Fibroblast of skin of right biceps (primary cell): ENCODE measurements at places on chromosomes 11 and 22.
A peak's percentile ranks its signal among the peaks of the same experiment; 100 is the strongest.

- DNase-seq = no peak
Observed at GRCh38 chr22:20957683-20958431, 9.2 kb upstream of the AIFM3 start.

DNA sequence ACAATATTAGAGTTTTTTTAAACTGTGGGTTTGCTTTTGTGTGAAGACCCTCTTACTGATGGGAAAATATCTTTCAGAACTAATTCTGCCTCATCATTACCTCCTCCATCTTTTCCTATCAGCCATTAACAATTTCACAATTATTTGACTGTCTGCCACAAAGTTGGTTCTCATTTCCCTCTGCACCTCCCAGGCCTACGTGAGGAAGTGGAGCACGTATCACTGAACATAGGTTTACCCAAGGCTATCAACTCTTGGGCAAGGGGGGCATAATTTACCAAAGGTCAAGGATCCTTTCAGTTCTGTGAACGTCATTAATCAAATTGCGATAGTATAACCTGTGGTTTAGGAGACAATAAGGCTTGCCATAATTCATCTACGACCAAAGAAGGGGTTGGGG, 60.0 kb downstream of the LIF start:
- DNase-seq = no peak

- no peak for DNase-seq
Observed at GRCh38 chr11:131998020-131998419, 627.6 kb downstream of the NTM start.

DNA sequence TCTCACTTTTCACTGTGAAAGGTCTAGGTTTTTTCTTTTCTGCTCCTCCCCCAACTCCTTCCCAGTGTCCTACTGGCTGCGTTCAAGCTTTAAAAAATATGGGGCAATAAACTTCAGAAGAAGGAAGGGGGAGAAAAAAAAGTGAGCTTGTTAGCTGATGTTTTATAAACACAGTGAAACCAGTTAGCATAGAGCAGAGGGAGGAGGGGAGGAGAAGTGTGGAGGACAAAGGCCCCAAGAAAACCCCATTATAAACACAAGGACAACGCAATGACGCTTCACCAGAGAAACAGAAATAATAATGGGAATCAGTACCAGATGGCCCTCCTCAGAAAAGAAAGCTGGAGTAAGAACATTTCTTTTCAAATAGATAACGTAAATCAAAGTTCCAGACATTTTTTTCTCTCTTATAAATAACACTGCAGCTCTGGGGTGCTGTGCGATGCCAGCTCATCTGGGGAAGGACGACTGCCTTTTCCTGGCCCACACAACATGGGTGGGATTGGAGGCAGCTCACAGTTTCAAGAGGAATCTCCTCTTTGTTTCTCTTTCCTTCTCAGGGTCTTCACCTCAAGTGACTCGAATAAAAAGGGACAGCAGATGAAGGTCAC, 235.4 kb upstream of the NARS2 start:
- DNase-seq = peak; percentile 78

DNA sequence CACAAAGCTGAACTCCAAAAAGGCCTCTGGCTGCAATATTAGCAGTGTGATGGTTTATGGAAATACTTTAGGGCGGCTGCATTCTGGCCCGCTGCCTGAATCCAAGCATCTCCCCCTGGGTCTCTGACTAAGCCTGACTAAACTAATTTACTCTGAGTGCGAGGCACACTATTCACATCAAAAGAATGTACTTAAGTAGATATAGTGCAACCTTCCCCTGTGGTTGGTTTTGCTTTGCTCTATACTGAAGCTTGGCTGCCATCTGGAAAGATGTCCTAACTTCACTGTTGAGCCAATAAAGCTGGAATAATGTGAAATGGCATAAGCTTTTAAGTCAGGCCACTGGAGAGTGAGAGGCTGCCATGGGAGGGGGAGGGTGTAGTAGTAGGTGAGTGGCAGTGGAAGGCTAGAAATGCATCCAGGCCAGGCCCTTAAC, 321.6 kb downstream of the AASDHPPT start:
- peak; percentile 100 for DNase-seq

GRCh38 chr22:46738647-46739093, 618 bp upstream of the CERK start:
- DNase-seq = no peak

GRCh38 chr11:101445761-101446160, 138.0 kb downstream of the TRPC6 start:
- peak; percentile 47 for DNase-seq

DNA sequence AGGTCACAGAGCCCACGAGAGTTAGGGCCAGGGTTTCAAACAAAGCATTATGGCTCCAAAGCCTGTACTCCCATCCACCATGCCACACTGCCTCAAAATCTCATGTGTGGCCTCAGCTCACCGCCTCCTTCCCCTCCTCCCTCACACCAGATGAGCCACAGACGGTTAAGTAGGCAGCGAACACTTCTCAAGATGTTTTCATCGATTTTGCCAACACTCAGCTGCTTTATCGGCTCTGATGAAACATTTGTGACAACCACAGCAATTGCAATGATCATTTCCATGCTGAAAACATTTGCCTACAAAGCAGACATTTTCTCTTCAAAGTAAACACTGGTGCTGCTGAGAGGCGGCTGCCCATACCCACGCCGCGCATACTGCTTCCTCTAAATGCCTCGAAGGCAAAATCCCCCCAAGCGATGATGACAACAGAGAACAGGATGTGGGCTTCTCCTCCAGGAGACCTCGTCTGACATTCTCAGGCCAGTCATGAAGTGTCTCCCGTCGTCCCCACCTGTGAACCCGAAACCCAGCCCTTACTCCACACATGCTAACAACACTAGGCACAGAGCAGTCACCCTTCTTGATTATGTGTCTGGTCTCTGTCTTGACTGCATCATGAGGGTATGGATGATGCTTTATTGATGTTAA, 599.2 kb downstream of the SOX6 start:
- no peak for DNase-seq

DNA sequence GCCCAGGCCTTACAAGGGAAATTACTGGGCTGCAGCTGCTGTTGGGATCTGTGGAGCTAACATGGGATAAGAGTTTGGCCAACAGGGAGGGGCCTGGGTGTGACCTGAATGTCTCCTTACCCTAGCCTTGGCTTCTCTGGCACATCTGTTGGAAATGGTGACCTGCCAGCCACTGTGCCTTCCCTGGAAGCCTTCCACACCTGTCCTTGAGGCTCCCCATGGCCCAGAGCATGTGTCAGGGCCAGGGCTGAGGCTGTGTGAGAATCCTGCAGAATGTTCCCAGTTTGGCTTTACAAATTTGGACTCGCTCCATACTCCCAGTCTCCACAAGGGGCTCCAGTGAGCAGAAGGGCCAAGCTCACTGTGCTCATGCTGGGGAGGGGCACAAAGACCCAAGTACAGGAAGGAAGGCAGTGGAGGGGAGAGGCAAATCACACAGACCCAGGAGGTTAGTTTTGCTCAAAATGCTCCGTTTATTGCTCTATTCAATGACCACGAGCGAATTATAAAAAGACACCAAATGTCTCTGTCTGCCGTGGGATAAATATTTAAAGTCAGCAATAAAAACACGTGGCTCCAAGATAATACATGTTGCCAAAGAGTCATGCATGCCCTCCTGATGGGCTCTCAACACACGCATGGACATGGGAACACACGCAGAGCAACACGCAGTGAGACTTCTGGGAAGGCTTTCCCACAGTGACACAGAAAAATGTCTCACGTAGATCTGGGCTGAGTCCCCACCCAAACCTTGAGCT, 1.7 kb upstream of the IGSF22 start:
- peak; percentile 30 for DNase-seq

GRCh38 chr11:82750643-82751139, 17.0 kb upstream of the FAM181B start:
- no peak for DNase-seq

- DNase-seq = no peak
Observed at GRCh38 chr11:113021111-113021510, 59.9 kb downstream of the NCAM1 start.

GRCh38 chr11:2865922-2866577, 19.5 kb downstream of the CDKN1C start:
- DNase-seq = no peak

- DNase-seq = no peak
Observed at GRCh38 chr11:64015935-64016845, 19.5 kb upstream of the FLRT1 start.

DNA sequence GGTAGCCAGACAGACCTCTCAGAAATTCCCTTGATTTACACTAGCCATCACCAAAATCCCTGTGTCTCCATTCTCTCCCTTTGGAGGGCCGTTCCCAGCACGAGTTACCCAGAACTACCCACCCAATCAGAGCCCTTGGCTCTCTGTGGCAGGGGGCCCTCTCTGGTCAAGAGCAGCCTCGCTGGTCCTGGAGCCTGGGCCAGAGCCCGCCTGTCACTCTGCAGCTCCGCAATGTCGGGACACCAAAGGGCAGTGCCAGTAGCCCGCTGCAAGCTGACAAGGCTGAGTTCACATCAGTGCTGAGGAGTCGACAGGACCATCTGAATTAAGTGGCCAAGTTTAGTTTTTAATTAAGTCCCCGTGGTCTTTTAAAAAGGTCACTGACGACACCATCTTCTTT, 241.6 kb downstream of the ST3GAL4 start:
- no peak for DNase-seq

GRCh38 chr11:28701760-28702449, 593.7 kb downstream of the METTL15 start:
- peak; percentile 16 for DNase-seq

DNA sequence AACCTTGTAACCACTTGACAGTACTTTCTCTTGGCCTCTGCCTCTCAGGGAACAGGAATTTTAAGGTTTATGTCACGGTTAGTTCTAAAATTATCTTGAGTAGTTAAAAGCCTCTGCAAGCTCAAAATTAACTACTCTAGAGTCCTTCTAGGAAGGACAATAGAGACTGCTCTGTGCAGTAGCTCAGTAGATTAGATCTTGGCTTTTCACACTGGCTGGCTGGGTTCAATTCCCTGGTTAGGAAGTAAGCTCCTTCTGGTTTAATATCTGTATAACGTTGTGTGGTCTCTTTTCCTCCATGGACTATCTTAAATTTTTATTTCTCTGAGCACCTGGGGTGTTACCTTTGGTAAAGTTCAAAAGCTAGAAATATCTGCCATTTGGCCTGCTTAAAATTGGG, 109.2 kb downstream of the AASDHPPT start:
- no peak for DNase-seq

DNA sequence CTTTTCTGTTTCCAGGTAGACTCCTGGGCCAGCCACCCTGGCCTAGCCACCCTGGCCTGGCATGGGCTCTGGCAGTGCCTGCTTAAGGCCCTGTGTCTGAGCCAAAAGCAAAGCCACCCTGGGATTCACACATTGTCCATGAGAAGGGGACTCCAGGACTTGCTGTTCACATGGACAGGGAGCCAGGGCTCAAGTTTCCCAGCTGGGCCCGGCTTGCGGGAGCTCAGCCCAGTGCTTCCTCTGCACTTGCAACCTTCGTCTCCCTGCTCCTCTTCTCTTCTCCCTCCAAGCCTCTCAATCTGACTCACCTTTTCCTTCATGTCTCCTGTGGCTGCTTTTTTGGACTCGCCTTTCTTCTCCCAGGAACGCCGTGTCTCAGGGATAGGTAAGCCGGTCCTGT, 130.3 kb downstream of the MICAL2 start:
- DNase-seq = no peak

DNA sequence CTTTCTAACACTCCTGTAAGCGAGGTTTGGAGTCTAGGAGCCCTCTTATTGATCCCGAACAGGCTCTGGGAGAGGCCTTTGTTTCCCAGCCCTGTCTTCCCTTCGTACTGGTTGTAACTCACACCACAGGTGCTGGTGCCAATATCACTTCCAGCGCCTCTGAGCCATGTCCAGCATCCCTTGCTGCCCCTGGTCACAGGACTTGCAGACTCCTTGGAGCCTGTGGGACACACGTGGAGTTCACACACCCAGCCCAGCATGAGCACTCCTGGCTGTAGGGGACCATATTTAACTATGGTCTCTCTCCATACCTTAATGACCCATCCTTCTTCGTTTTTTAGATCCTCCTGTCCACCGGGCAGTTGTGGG, 2.2 kb downstream of the ZBTB16 start:
- DNase-seq = no peak

- DNase-seq = no peak
Observed at GRCh38 chr11:126393143-126393542, 37.7 kb downstream of the ST3GAL4 start.

DNA sequence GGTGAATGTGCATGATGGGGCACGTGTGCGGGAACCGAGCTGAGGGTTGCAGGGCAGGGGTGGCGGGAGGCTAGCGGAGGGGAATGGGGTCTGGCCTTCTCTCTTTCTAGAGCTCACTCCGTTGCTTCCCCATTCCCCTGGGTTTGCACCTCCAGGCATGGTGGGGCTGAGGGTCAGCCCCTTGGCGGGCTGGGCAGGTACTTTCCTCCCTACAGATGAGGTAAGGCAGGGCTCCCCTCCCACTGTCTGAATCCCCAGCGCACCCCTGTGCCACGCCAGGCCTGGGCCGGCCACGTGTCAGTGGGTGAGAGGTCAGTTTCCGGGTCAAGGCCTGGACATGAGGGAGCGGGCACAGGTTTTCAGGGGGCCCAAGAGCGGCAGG, 8.9 kb downstream of the SUSD2 start:
- no peak for DNase-seq

- no peak for DNase-seq
Observed at GRCh38 chr11:69450064-69450856, 31.2 kb upstream of the LINC01488 start.

- peak; percentile 74 for DNase-seq
Observed at GRCh38 chr22:23128269-23129108, 13.3 kb downstream of the RSPH14 start.

DNA sequence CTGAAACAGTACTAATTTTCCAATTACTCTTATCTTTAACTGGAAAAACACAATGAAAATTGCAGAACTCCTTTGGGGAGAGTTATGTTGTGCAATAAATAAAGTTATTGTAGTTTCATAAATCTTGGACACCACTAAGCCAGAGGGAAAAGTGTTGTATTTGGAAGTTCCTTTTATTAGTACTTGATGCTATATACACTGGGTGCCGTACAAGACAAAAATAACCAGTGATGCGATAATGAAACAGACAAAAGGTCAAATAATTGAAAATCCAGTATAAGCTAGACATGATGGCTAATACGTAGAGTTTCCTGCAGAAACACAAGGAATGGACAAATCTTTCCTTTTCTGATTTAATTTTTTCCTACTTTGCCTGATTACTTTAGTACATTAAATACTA, 541.1 kb downstream of the ETS1 start:
- no peak for DNase-seq

DNA sequence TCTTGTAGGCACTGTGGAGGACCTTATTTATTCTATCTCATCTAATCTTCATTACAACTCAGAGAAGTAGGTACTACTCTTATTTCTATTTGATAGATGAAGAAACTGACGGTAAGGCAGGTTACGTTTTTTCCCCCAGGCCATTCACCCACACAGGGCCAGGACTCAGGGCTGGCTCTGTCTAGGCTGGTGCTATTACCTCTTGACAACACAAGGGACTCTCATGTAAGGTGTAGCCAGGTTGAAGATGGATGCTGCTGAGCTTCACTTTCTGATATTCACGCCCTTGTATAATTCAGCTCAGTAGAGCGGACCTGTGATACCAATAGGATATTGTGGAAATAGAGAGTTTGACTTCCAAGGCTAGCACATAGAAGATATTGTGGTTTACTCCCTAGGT, 413.1 kb upstream of the NARS2 start:
- DNase-seq = no peak
